Suprapubic skin (tissue), 4 donors: ENCODE measurements at places on chromosomes 16 and 17.

GRCh38 chr17:83185023-83186002 is 105.9 kb downstream of the METRNL start:
- no peak for DNase-seq

DNA sequence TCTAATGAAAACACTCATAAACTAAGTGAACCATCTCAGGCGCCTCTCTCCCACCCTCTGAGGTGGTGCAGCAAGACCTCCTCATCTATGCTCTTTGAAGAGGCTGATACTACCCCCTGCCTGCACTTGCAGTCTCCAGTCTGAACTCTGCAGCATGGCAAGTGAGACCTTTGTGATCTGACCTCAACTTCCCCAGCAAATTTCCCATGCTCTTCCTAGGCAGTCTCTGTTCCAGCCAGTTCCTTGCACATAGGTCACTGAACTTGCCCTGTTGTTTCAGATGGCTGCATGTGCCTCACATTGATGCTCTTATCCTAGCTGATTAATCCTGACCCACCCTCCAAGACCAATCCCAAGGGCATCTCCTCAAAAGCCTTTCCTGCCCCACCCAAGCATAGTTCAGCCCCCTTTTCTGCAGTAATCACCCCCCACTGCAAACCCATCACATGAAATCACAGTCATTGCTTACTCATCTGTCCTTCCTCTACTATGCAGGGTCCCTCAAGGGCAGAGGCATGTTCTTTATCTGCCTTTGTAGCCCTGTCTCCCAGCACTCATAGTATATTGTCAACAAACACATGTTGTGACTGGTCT is 42.0 kb downstream of the TBX21 start:
- DNase-seq, result no peak

DNA sequence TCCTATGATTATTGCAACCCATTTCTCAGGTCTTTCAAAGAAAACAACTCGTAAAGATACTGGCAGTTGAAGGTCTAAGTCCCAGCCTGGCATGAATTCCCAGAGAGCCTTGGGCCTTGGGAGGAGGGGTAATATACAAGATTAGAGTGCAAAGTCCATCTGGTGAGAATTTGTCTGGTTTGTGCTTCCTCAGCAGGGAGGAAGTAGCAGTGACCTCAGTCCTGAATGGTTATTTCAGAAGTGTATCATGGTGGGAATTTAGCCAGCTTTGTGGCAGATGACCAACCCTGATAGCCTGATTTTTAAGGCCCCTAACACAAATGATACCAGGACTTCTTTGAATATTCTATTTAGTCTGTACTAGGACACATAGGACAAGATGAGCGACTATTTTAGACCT is 151.2 kb upstream of the TBX2 start:
- DNase-seq, result no peak

- no peak for DNase-seq
Observed at GRCh38 chr16:3546986-3547682, 30.1 kb downstream of the NLRC3 start.

DNA sequence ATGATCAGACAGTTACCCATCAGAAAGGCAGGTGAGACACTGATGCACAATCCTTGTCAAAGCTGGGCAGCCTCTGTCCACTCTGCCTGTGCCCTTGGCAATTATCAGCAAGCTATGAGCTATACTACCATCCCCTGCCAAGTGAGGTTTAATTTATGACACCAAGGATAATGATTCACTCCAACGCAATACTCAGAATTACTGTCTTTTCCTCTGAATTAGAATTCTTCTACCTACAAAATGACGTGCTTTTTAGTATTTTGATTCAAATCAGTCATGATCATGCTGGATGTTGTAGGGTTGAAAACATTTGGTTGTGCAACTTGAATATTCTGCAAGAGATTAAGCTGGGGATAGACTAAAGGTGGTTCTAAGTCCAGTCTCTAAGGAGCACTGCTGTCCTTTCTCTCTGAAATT is 116.8 kb upstream of the SOX9 start:
- no peak for DNase-seq

DNA sequence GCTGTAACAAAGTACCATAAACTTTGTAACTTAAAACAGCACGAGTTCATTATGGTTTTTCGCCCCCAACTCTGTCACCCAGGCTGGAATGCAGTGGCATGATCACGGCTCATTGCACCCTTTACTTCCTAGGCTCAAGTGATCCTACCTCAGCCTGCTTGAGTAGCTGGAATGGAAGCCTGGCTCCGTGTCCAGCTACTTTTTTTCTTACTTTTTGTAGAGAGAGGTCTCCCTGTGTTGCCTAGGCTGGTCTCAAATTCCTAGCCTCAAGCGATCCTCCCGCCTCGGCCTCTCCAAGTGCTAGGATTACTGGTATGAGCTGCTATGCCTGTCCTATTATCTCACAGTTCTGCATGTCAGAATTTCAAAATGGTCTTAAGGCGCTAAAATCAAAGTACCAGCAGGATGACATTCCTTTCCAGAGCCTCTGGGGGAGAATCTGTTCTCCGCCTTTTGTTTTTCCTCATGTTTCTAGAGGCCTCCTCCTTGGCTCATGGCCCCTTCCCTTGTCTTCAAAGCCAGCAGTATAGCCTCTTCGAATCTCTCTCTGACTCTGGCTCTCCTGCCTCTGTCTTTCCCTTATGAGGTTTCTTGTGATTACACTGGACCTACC is 10.1 kb upstream of the PRM1 start:
- no peak for DNase-seq
